ENCODE measurements at places on chromosomes 5 and 9.

DNA sequence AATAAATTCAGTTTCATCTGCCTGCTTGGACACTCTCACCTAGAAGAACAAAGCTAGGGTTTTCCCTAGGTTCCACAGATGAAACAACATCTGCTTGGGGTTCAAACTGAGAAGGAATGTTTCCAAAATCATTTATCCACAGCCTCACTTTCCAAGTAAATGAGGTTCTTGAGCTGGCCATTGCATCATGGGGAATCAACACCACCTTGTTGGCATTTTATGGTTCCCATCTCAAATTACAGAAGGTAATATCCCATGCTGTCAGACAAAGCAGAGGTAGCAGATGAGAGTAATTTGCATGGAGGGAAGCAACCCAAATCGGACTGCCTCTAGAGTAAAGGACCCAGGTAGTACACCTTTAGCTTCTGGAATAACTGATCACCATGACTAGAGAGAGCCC lies 10.5 kb upstream of the NR4A3 start:
- no peak for DNase-seq

GRCh38 chr9:90458485-90458884 lies 184.1 kb downstream of the DIRAS2 start:
- no peak for DNase-seq

GRCh38 chr5:38478878-38479277 lies 77.6 kb downstream of the LIFR start:
- DNase-seq = no peak

DNA sequence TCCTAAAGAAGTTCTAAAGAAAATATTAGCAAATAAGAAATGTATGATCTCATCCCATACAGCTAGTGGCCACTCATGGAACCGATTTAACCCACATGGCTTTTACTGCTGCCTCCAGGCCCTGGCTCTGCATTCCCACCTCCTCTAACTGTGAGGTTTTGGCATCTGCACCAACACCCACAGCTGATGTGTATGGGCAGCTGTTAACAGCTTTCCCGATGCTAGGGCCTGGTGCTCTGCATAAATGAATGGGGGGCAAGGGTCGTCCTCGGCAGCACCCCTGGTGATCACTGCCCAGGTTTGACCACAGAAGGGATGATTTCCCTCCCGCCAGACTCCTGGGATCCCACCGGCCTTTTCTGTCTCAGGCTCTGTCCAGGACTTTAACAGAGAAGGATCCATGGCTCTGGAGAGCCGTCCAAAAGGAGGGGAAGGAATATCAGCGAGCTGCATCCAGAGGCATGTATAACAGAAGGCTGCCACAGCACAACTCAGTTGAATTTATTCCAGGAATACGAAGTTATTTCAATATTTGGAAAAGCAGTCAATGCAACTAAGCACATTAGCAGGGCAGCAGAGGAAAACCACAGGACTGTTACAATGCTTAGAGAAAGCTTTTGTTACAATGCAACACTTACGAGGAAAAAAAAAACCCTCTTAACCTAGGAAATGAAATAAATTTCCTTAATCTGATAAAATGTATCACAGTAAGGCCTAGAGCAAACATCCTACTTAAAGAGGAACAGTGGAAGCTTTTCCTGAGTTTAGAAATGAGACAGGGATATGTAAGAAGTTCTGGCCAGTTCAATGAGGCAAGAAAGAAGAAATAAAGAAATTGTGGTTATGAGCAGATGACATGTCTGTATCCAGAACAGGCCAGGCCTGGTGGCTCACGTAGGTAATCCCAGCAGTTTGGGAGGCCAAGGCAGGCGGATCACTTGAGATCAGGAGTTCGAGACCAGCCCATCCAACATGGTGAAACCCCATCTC lies 63.1 kb downstream of the NACC2 start:
- DNase-seq = peak; percentile 43

DNA sequence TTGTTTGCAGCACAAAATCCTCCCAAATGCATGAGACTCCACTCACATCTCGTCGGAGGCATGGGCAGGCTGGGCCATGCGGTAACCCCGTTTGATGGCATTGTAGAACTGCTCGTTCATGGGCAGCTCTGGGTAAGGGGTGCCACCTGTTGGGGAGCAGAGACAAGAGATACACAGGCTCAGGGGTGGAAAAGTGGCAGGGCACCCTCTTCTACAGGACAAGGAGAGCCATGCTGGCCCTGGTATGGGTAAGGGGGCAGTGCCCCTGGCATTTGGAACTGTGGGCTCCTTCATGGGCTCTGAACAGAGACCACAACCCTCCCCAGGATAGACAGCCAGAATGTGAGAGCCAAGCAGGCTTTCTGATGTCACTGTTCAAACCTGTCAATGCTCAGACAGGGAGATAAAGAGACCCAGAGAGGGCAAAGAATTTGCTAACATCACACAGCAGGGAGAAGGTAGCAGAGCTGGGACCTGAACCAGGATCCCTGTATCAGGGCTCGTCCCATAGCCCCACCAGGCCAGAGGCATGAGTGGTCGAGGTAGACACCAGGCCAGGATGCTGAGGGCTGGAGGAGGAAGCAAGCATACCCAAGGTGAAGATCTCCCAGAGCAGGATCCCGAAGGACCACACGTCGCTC lies 33.2 kb upstream of the CSF1R start:
- DNase-seq = no peak

DNA sequence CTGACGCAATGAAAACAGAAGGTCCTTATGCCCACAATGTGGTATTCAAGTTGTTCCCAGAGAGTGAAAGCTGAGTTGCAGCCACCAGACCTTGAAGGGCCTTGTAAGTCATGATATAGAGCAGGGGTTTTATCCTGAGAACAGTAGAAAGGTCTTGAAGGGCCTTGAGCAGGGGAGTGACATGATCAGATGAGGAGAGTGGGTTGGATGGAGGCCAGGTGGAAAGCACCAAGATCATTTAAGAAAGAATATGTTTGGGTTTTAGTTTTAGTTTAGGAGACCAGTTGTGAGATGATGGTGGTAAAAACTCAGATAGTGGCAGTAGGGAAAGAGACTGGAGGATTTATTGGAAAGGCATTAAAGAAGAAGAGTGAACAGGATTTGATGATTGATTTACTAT lies 5.9 kb downstream of the ITGA2 start:
- DNase-seq = no peak

DNA sequence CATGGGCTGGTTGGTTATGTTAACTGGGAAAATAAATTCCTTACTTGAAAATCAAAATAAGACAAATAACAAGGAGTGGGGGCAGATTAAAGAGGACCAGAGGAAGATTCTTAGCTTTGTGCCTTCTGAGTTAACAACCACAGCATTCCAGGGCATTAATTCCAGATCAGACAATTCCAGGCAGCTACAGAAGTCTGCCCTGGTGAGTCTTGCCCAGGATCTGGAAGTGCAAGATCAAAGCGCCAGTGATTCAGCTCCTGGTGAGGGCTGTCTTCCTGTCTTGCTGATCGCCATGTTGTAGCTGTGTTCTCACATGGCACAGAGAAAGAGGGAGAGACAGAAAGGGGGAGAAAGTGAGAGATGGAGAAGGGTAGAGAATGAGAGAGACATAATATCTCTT lies 65.6 kb downstream of the ANXA2R start:
- no peak for DNase-seq

- DNase-seq = no peak
Observed at GRCh38 chr5:66863243-66864170, 267.3 kb downstream of the MAST4 start.

DNA sequence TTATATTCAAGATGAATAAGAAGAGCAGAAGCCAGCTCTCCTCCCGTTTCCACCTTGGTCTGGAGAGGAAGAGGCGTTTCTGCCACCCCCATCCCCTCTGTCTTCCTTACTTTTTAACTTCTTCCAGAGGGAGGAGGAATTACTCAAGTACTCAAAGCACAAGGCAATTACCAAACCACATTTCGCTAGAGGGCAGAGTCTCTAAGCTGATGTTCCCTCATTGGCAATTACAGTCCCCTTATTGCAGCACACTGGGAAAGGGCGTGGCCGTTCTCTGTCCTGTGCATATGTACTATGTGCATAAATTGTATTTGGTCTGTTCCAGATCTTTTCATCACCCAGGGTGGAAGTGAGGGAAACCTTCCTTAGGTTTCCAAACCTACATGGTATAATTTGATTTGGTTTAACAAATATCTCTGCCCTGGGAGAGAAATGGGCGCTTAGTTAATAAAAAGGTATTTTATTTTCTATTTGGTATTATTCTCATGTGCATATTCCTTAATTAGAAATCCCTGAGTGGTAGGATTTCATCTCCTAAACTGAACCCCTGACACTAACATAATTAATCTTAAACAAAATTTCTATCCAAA lies 29.8 kb upstream of the ALDOB start:
- no peak for DNase-seq

DNA sequence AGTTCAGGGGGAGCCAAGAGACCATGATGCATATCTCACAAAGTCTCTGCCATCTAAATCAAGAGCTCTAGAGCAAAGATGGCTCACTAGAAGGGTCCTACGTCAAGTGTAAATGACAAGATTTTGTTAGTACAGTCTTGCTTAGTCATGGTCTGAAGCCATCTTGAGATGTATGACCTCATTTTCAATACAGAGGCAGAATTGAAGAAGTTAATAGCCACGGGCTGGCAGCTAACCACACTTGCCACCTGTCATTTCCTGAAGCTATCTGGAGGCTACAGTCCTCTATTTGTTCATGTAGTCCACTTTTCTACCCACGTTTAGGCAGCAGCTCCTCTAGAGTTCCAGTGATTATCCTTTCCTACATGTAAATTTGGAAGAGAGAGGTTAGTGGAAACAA lies 231.7 kb upstream of the CDH12 start:
- no peak for DNase-seq

GRCh38 chr9:18185196-18185595 lies 288.8 kb upstream of the ADAMTSL1 start:
- DNase-seq = no peak

DNA sequence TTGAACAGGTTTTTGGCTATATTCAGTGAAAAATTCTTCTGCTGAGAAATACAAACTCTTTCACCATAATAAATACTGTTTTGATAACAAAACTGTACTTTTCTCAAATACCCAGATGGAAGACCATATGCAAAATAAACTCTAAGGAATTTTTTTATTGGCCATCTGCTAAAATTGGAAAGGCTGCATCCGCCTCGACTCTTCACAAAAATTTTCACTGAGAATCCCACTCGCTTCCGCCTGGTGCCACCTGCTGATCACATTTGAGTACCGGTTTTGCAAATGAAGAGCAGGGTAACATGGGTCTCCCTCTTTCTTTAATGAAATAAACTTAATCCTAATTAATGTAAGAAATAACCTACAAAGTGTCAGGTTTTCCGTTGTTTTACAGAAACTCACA lies 76.4 kb downstream of the TTLL11 start:
- DNase-seq = peak; percentile 42

- DNase-seq = no peak
Observed at GRCh38 chr5:163467682-163468081, 7.2 kb downstream of the HMMR start.

- DNase-seq = peak; percentile 72
Observed at GRCh38 chr9:94928691-94929368, 202.3 kb downstream of the AOPEP start.

DNA sequence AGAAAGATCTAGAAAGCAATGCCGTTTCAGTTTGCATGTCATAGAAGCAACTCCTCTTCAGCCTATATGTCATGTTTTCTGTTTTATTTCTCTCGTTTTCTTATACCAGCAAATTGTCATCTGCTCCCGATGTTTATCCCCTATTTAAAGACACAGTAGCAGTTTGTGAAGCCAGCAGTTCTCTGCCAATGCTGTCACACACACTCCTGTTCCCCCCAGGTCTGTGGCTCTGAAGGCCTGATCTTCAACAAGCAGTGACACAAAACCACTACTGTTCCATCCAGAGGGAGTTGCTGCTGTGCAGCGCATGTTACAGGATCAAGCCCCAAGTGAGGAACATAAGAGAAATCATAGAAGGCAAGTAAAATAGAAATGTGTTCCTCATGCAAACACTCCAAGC lies 364.1 kb upstream of the SLC30A5 start:
- DNase-seq = no peak

DNA sequence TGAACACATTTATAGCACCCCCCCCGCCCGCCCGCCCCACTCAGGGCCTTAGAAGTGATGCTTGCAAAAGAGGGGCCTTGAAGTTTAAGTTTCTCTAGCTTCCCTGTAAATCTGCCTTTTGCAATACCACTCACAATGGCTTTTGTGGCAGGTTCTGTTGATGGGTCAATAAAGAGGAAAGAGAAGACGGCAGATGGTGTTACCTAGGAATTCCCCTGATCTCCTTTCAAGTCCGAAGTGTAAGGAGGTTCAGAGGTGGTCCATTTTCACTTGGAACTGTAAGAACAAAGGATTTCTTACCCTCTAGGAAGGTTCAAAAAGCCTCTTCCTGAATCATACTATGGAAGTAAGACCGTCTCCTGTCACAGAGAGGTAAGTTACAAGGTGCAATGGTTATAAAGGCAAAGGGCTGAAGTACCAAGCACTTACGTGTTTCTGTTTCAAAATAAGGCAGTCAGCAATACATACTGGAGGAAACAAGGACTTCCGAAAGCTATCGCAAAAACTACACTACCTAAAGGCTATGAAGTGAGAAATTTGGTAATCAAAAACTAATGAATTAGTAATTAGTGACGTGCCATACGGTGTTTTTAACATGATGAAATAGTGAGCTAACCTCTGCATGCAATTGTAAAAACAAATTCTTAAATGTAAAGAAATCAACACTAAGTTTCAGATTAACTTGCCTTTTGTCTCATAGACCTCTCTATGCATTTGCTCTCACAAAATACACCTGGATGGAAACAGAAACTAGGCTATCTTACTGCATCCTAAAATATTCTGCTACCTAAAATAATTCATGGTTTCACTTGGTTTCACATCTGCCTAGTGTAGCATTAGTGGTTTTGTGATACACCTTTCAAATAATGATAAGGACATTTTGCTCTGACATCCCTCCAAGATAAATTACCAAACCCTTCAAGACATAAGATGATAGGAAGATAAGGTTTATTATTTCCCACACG lies 589.4 kb upstream of the FAM174A start:
- DNase-seq = no peak

GRCh38 chr9:125509476-125509875 lies 197.5 kb downstream of the MAPKAP1 start:
- no peak for DNase-seq

GRCh38 chr5:82882316-82882715 lies 194.9 kb downstream of the TMEM167A start:
- DNase-seq = no peak

DNA sequence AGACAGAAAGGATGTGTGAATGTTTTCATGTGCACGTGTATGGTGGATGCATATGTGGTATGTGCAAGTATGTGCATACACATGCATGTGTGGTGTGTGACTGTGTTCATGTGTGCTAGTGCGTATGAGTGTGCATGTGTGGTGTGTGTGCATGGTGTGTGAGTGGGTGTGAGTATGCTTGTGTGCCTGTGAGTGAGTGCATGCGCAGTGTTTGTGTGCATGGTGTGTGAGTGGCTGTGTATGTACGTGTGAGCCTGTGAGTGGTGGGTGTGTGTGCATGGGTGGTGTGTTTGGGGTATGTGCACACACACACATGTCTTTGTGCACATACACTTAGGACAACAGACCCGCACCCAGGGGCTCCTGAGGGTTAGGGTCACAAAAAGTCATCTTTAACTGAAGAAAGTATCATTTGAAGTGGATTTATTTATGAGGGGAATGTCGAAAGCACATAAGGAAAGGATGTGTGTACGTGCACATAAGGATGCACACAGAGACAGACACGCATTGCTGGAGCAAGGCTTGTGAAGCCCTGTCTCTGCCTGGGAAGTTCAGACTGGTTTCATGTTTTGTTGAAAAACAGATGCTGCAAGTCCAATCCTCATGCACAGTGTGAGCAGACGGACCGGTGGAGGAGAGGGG lies 237.0 kb downstream of the SYK start:
- DNase-seq = no peak
